ENCODE measurements at places on chromosomes 12 and 14.

DNA sequence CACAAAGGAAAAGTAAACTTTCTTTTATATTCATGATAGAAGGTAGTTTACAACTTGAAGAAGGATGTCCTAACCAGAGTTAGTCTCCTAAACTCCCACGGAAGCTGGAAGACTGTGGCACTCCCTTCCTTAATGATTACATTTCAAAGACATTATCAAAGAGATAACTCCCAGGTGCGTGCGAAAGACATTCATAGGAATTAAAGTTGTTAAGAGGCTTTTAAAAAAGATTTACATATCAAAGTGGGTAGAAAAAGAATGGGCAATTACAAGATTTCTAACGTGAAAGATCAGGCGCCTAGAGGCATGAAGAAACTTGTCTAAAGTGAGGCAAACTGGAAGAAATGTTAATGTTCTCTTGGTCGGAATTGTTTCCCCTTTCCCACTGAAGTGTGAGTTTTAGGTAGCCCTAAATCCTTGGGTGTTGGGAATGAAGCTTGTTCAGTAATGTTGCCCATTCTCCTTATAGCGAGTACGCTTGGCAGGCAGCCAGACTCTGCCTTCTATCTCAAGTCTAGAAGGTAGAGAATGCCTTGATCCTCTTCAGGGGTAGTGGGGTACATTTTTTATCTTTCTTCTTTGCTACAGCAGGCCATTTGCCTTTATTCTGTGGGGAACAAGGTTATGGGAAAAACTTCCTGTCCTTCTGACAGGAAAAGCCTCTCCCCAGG is 642.0 kb downstream of the SLC6A15 start:
- DNase-seq: no peak

GRCh38 chr14:68295316-68295816 is 475.8 kb downstream of the RAD51B start:
- no peak for DNase-seq

- no peak for DNase-seq
Measured at GRCh38 chr12:115044073-115044472, 360.1 kb upstream of the TBX3 start.

GRCh38 chr12:53868511-53868986 is 70.1 kb upstream of the HOXC13 start:
- DNase-seq: no peak

DNA sequence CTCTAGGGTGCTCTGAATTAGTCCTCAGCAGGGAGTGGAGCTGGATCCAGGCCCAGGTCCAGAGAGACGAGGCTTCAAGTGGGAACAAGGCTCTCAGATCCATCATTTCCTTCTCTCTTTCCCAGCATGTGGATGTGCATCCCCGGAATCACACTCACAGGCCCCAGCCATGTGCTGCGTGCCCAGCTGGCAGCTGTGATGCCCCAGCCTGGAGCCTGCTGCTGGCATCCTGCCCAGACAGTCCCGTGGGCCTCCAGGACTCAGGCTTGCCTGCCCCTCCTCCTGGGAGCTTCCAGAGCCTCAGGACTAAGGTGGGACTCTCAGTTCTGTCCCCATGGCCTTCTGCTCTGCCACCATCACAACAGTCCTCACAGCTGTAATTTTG is 6.2 kb upstream of the KRT84 start:
- DNase-seq: no peak

DNA sequence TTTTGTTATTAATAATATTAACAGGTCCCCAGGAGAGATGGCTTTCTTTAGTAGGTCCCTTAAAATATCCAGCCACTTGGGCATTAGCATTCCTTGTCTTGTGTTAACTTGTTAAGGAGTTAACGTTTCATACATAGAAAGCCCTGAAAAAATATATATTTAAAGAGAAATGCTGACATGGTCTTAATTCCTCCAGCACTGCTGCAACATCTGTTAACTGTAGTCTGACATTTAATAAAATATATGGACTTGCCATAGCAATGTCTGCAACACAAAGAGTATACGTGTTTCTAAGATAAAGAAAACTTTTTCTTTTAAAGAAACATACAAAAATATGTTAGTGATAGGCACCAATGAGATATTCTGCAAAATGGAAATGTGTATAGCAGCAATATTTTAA is 10.0 kb downstream of the SLC38A4 start:
- no peak for DNase-seq

GRCh38 chr12:116955382-116956021 is 44.8 kb downstream of the FBXW8 start:
- DNase-seq: no peak

- DNase-seq: peak; percentile 2
Measured at GRCh38 chr12:66279123-66279712, 23.1 kb upstream of the HELB start.

DNA sequence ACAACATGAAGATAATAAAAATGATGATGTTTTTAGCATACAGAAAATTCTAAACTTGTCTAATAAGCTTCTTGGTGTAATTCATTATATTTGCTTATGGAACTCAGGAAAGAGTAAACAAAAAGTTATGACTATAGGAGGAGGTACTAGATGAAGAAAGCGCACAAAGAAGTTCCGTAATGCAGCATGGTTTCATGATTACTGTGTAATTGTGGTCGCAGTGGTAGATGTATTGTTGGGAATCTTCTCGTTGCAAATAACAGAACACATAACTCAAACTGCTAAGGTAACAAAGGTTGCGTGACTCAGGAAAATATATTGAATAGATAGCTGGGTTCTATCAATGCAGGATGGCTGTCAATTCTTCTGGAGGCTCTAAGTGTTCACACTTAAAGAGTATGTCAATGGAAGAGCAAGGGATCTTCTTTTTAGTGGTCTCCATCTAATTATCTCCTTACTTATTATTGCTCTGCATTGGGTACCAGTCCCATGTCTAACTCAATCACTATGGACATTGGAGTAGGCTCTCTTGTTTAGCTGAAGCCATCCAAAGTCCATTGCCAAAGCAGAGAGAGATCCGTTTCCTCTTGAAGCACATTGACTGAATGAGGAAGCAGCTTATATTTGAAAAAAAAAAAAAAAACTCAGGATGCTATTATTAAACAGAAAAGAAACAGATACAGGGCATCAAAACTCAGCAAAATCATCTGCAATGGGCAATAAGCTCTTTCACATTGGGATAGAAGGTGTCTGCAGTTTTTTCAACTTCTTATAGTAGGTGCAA is 283.4 kb upstream of the ATP2B1 start:
- no peak for DNase-seq

GRCh38 chr14:44317441-44317746 is 189.7 kb downstream of the FSCB start:
- DNase-seq: no peak

DNA sequence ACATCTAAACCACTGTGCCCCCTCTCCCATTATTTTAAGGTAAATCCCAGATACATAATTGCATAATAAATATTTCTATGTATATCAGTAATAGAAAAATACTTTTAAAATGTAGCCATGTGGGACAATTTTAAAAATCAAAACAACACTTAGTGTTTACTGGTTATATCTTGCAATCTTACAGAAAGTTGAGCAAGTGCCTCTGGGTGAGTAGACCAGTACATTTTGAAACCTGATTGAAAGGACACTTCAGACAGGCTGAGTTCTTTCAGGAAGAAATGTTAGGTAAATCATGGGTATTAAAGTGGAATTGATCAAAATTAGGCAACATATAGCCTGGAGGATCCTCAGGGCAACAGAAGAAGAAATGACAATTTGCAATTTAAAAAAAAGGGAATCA is 7.2 kb downstream of the SLC38A4 start:
- no peak for DNase-seq

GRCh38 chr12:89134213-89134770 is 218.0 kb downstream of the DUSP6 start:
- no peak for DNase-seq

GRCh38 chr12:51000245-51000644 is 25.9 kb downstream of the SLC11A2 start:
- no peak for DNase-seq

DNA sequence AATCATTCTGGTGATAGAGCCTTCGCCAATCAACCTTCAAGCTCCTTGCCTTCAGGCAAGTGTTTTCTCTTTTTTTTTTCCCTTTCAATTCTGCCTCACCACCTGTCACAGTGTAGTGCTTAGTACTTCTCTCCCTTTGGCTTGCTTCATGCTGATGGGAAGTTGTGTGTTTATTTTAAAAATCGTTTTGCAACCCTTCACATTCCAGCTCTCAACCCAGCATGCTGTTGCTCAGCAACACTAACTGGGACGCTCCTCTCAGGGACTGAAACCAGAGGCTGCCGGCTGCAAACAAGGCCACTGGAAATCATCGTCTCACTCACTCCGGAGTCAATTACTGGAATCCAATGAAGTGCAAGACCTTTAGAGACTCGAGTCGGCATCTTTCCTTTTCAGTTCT is 342.7 kb downstream of the PRKD1 start:
- peak; percentile 59 for DNase-seq

DNA sequence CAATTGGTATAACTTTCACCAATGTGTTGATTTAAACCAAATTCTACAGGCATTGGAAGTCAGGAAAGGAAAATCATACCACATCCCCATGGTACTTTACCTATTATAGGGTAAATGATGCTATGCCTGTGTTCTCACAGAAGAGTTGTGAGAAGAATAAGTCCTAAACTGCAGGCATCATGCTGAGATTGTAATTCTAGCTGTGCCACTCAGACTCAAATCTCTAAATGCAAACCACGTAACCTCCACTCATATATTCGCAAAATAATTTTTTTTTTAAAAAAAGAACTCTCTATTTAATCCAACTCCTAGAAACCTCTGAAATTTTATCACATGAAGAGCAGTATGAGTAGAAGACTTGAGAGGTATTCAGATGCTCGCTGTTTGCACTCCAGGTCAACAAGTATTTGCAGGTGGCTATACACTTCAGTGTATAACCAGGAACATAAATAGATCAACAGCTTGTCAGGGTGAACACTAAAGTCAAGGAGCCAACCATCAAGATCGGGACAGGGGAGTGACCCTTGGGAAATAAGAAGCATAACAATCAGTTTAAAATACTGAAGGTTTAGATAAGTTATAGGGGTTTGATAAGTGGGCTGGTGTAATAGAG is 110.1 kb downstream of the SLC25A21 start:
- DNase-seq: no peak

DNA sequence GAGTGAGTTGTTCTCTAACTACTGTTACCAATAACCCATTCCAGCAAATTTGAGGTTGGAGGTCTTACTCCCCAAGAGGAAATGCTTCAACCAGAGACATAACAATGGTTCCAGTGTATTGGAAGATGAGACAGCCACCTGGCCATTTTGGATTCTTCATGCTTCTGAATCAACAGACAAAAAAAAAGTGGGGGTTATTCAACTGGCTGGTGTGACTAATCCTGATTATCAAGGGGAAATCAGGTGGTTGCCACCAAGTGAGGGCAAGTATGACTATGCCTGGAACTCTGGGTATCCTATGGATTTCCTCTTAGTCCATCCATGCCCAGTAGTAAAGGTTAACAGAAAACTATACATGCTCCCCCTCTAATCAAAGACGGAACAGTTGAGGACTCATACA is 29.9 kb upstream of the ZNF641 start:
- DNase-seq: no peak

- no peak for DNase-seq
Measured at GRCh38 chr12:68613209-68613904, 2.7 kb downstream of the RAP1B start.

DNA sequence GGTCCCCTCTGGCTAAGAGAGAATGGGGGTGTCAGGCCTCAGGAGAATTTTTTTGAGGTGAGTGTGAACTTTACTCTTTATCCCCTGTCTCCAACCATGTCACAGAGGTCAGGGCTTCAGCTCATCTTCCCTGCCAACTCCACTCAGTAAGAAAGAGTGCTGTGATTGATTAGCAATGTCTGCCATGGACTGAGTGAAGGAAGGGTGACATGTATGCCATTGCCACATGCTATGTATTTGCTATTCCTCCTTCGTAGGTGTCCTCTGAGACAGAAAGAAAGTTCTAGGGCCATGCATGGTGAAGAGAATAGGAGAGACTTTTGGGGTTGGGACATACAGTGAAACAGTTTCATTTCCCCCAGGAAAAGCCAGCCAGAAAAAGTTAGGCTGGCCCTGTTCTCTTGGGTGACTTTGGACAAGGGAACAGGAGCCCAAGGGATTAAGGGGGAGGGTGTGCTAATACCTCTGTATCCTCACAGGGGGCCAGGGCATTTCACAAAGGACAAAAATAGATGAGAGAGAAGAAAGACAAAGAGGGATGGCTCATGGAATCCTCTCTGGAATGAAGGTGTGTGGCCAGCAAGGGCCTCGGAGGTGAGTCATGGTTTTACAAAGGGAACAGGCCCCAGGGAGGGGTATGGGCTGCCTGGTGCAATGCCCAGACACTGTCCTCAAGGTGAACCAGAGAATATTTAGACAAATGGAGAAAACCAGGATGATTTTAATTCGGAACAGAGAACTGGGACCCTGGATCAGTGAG is 13.9 kb upstream of the MYL2 start:
- DNase-seq: no peak

DNA sequence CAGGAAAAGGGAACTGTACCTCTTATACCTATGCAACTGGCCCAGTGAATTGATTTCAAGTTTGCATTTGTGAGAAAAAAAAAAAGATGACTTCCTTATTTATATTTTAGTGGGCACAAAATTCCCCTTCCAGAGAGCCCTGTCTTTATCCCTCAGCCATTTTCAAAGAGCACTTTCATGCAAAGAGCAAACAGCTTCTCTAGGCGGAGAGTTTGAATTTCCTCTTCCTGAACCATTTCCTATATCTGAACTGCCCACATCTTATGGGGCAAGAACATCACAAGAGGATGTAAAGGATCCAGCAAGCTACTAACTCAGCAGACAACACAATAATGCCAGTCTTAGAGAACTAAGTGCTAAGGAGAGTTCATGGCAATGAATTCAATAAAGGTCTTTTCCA is 22.3 kb upstream of the PLXNC1 start:
- DNase-seq: no peak

DNA sequence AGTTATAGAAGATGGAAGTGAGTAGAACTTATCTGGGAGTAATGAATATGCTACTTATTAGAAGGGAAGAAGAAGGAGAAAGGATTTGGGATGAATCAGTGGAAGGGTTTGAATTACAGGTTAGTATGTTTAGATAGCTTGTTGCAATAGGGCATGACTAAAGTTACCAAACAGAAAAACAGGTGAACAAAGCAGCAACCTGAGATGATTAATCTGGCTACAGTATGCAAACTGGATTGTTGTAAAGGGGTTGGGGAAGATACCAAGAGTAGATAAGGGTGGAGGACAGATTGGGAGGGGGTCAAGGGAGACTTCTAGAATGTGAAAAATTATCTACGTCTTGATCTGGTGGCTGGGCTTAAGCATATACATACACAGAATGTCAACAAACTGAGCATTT is 73.4 kb upstream of the CLEC14A start:
- DNase-seq: no peak

GRCh38 chr12:40446385-40446784 is 221.6 kb downstream of the LRRK2 start:
- no peak for DNase-seq

DNA sequence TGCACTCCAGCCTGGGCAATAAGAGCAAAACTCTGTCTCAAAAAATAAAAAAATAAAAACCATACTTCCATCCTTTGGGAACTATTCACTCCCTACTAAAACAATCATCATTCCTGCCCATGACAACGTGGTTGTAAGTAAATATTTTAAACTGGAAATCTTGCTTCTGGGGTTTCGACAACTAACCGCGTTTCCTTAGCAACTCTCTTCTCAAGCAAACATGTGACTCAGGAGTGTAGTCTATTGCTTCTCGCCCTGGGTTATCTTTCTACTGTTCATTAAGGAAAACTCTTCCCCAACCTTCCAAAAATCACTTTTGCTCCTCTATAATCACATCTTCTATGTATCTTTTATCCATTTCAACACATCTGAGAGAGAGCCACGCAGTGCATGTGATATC is 21.8 kb downstream of the APPL2 start:
- no peak for DNase-seq

GRCh38 chr12:11183011-11183410 is 3.7 kb downstream of the TAS2R42 start:
- no peak for DNase-seq

GRCh38 chr12:109857715-109858114 is 22.6 kb downstream of the GLTP start:
- no peak for DNase-seq
